WERI-Rb-1 (cell line): ENCODE measurements at places on chromosomes 13 and 19.

- no peak for DNase-seq
These were observed 963.4 kb downstream of the PCDH9 start for GRCh38 chr13:66266761-66267160.

DNA sequence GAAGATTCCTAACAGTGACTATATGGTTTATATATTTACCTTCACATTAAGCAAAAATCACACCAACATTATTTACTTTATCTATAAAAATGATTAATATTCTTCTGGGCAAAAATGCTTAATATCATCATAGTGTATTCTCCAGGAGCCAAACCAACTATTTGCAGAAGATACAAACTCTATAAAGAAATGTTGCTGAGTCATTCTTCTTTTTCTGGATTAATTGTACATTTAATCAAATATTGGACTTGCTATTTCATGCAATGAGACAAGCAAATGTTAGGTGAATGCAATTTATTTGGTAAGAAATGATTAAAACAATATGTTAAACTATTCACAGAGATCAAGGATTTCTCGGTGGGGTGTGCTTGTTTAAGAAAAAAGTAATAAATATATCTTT lies 1075.8 kb downstream of the PCDH9 start:
- no peak for DNase-seq

DNA sequence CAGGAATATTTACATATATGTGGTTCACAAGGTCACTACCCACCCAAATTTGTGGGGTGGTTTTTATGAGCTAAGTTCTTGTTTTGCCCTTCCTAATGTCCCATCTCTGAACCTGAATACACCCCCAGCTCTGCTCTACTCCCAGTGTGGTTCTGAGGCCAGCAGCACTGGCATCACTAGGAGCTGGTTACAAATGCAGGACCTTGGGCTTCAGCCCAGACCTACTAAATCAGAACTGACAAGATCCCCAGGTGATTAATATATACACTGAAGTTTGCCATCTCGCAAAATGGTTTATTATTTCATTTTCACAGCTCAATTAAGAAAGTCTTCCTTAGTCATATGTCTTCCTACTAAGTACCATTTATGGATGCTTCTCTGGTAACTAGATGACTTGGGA lies 67.9 kb downstream of the FOXO1 start:
- no peak for DNase-seq

- no peak for DNase-seq
These were observed 216.2 kb downstream of the SLC7A1 start for GRCh38 chr13:29379281-29379680.

DNA sequence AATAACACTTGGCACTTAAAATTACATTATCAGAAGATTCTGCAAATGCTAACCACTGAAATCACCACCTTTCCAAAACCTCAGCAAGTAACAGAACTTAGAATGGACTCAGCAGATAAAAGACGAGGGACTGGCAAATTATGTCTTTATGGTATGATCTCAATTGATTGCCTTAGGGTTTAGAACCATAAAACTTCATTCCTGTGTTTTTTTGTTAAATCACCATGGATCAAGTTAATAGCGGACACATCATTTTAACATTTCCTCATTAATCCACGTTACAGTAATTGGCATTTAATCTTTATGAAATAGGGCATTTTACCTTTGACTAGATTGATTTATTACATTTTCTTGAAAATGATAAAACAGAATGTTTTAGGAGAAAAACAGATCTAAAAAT lies 2070.3 kb downstream of the PCDH9 start:
- DNase-seq = no peak

DNA sequence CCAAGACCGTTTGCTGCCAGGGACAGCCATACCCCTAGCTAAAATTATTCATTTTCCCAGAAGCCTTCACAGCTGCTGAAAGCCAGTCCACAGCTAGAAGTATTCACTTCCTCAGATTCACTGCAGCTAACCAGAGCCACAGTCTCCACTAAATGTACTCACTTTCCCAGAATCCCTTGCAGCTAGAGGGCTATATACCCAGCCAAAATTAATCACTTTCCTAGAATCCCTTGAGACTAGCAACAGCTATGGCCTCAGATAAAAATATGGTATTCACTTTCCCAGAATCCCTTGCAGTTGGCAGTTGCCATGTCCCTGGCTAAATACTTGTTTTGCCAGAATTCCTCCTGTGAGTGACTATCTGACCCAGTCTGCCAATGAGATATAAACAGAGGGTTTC lies 13.8 kb upstream of the MEIS3 start:
- DNase-seq = no peak

DNA sequence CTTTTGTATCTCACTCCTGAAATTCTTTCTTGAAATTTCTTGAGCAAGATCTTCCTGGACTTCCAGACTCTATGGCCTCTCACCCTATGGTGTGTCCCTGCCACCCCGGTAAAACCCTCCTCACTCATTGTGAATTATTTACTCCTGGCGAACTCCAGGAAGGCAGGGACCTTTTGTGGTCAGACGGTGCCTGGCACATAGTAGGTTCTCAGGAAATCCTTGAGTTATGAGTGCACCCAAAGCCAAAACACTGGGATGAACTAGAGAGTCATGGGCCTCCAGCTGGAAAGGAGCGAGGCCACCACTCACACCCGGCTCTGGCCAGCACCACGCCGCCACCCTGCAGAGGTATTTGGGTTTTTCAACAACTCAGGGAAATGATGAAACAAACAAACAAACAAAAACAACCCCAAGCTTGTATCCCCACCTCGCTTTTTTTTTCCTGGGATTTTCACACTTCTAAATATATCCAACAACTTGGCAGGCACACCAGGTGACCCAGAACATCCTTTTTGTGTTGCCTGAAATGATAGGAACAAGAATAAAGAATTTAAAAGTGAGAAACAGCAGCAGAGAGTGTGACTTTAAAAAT lies 11.2 kb downstream of the HPN start:
- no peak for DNase-seq

- DNase-seq = no peak
These were observed 33.5 kb downstream of the ZNF844 start for GRCh38 chr19:12098040-12098439.

GRCh38 chr19:47310819-47311218 lies 1.2 kb downstream of the C5AR1 start:
- DNase-seq = no peak

GRCh38 chr13:67229481-67230403 lies at the start of gene PCDH9:
Gene PCDH9 (minus strand): TSS chr13:67230336. CDS start chr13:67228440, 1,896 bp downstream.
- DNase-seq = peak; percentile 31

- DNase-seq = no peak
These were observed 16.6 kb downstream of the TMED1 start for GRCh38 chr19:10819124-10820060.

DNA sequence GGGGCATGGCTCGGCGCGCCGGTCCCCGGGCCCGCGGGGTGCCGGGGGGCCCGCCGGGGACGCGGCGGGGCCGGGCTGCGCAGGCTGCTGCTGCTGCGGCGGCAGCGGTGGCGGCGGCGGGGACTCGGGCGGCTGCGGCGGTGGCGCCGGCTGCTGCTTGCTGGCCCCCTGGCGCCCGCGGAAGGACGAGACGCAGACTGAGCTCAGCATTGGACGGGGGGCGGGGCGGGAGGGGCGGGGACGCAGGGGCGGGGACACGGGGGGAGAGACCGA lies 368 bp downstream of the KCNC3 start:
- no peak for DNase-seq

- DNase-seq = no peak
These were observed 5.1 kb upstream of the COMP start for GRCh38 chr19:18796239-18796638.

GRCh38 chr19:10517760-10518443 lies 655 bp upstream of the S1PR5 start:
- DNase-seq = no peak

- no peak for DNase-seq
These were observed 11.3 kb downstream of the SLC25A42 start for GRCh38 chr19:19075126-19075525.

DNA sequence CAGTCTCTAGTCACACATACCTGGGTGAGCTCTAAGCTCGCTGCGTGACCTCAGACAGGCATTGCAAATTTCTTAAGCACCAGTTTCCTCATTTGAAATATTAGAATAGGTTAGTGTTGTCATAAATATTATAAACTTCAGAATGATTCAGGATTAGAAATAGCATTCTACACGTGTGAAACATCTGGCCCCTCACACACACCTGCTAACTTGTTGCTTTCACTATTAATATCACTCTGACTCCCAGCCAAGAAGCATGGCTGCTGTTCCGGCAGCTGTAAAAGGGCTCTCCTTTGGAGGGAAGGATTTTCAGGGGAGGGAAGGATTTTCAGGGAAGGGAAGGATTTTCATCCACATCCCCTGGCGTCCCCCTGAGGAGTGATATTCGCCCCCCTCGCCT lies 161.3 kb upstream of the GPR12 start:
- DNase-seq = no peak

DNA sequence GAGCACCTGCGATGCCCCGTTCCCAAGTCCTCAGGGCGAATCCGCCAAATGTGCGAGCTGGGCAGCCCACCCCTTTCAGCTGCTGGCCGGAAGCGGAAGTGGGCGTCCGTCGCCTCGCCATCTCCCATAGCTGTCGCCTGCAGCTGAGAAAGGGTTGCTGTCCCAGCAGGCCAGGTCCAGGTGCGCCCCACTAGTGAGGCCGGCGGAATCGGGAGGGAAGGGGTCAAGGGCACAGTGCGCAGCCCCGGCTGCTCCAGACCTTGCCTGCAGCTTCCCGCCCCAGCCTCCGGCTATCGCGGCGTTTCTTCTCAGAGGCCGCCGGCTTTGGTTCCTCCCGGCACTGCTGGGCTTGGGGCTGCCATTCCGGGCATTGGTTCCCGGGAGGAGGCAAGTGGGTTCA lies at the start of gene ZNF177:
ZNF177 (plus strand) TSS at position 109 of the 400 bp plus-strand sequence. CDS start 15,299 bp downstream, outside the sequence.
- peak; percentile 85 for DNase-seq

DNA sequence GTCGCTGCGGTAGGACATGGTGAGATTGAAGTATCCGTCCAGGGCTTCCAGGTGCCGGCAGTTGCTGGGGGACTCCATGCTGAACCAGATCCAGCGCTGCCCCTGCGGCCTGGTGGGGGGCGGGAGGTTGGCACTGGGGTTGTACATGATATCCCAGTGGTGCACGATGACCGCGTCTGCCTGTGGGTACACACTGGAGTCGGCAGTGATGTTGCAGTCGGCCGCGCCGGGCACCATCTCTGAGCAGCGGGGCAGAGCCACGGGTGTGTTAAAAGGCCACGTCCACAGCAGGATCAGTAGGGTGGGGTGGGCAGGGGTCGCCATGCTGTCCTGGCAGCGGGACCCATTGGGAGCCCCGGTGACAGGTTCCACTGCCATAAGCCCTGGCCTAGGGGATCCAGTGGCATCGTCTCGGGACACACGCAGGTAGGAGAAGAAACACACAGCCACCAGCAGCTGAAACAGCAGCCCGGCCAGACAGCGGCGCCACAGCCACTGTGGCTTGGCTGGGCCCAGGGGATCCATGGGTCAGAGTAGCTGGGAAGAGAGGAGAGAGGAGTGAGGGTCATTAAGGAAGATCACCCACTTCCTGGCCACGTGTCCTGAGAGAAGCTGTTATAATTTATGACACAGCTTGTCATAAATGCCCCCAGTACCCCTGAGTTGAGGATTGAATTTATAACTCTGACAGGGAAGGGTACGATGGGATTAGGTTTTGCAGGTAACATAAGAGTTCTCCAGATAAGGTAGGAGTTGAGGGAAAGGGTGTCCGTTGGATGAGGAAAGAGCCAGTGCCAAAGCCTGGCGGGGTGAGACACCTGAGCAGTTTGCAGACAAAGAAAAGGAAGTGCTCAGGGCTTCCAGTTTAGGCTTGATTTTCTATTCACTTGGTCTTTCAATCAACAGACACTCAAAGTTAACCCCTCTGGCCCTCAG lies 2.9 kb downstream of the FUT5 start:
- no peak for DNase-seq

DNA sequence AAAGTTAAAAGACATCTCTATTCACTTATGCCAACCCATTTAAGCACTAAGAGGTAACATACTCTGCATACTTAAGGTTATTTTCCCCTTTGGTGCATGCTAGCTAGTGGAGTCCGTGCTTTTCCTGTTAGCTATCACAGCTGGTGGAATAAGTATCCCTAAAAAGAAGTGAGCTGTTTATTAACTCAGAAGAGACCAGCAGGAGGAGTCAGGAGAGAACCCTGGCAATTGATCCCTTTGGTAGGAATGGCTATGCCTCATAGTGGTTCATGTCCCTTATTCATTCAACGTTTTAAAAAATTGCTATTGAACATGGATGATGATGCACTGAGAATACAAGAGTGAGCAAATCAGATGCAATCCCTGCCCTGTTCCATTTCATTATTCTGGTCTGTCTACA lies 12.4 kb upstream of the NEK5 start:
- DNase-seq = no peak

- DNase-seq = no peak
These were observed 193.2 kb downstream of the IRS2 start for GRCh38 chr13:109593230-109593629.

GRCh38 chr13:41452462-41452861 lies 4.9 kb upstream of the RGCC start:
- no peak for DNase-seq

- peak; percentile 37 for DNase-seq
These were observed 21.8 kb upstream of the NAXD start for GRCh38 chr13:110593430-110594130.

DNA sequence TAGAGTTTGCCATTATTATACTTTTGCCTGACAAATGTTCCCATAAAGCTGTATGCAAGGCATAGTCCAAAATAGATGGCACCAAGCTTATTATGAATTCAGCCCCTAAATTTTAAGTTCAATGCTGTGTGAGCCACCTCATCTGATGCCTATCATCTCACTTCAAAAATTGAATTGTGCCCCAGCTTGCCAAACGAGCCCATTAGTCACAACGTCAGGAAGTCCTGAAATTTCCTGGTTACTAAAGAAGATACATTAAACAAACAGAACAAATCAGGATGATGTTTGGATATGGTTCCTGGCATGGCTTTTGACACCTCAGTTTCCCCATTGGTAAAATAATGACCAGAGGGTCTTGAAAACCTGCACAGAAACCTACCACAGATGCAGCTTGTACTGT lies 147.5 kb upstream of the SOX21 start:
- no peak for DNase-seq

DNA sequence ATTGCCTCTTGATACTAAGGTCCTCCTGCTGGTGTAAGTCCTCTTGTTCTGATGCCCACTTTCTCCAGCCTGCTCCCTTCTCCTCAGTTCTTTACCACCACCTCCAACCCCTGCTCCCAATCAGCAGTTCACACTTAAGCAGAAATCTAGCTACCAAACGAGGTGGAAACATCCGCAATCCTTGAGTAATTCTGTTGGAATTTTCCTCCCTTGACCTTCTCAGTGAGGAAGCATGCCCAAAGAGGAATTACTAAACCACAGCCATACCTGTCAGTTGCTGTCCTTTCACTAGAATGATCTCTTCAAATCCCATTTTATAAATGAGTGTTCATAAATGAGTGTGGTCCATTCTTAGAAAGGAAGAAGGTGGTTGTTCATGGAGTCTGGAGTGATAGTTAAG lies 289.9 kb downstream of the DACH1 start:
- DNase-seq = no peak

DNA sequence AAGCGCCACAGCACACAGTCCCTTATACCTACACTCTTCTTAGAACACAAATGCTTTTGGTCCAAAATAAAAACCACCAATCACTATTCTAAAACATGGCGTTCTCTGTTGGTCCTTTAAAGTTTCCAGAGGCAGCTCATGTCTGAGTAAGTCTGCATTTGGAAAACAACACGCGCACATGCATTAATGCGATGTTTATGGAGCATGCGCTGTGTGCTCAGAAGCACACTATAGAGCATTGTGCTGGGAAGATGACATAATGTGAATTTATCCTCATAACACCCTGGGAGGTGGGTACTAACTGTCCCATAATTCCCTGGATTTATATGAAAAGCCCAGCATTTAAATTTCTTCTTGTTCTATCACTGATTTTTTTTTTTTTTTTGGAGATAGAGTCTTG lies 10.7 kb downstream of the ZNF682 start:
- no peak for DNase-seq
